ENCODE measurements at places on chromosomes 12 and 14. TPM values are rescaled to one million over a fixed set of nuclear protein-coding genes. Genes with fewer than 3 reads are reported as not detected.
A peak's percentile ranks its signal among the peaks of the same experiment; 100 is the strongest.

Gene SLC2A14
- 0.30 TPM for total RNA-seq

Gene CSRNP2
- 30.9 TPM for total RNA-seq

Gene VASH1
- total RNA-seq = 26.9 TPM

Gene ADAM21
- total RNA-seq = 0.33 TPM

Gene TMEM30B
- total RNA-seq = 11.8 TPM

Gene PROX2
- total RNA-seq = not detected

Gene PARP11
- 9.6 TPM for total RNA-seq

Gene IGFBP6
- 149 TPM for total RNA-seq

DNA sequence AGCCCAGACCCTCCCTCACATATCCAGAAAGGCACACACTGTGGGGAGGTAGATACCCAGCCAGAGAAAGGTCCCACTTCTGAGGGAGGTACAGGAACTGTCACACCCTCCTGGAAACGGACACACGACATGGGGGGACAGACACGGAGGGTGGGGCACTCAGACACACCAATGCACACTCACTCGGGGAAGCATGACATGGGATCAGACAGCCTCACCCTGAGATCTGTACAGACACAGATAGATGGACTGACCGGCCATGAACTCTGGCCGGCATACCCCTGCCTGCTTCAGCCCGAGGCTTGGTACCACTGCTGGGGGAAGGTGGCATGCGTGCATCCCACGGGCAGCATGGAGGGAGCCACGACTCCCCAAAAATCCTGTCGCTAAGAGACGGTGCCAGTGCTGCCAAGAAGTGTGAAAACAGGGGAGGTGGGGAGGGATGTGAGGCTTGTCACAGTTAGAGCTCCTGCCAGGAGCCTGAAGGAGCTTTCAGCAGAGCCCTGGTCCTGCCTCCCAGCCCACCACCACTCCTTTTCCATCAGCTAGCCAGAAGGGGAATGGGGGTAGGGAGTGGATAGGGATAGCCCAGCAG lies 571 bp downstream of the CPNE6 start:
- DNase-seq = no peak
- peaks cover 23% of the 10 kb centered on the region for H3K36me3 ChIP-seq
- no peaks in the 10 kb centered on the region for H3K27me3 ChIP-seq
- no peak overlapping the region for H3K27ac ChIP-seq

- no peaks in the 10 kb centered on the region for H3K27me3 ChIP-seq
- peak overlapping the region; percentile 73 for H3K27ac ChIP-seq
- H3K36me3 ChIP-seq = peaks cover 19% of the 10 kb centered on the region
- no peak for DNase-seq
- peak overlapping the region; percentile 54 for H3K4me3 ChIP-seq
These were observed 5.6 kb downstream of the ZNF385A start for GRCh38 chr12:54378796-54379397.

DNA sequence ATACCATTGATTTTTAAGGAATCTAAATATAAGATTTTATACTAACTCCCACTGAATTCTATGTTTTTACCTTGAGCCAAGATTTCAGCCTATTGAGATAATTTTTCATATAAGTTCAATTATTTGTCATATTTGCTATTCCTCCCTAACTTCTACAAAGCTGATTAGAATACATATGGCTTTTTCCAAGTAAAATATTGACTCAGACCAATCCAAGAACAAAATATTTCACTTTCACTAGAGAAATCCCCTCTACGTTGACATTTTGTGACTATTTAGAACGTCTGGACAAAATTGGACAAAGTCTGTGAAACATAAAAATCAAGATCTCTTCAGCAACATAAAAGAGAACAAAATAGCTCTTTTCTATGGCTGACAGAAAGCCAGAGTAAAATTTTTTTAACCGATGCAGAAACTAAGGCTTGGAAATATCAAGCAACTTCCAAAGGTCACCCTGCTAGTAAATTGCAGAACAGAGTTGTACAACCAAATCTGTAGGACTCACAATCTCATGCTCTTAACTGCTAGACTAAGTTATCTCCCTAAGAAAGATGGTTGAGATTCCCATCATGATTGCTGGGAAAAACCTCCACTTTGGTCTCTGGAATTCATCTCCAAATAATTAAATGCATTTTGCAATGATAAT lies 118.0 kb downstream of the GARIN6 start:
- H3K36me3 ChIP-seq = no peaks in the 10 kb centered on the region
- H3K27me3 ChIP-seq = no peaks in the 10 kb centered on the region
- H3K4me3 ChIP-seq = no peak overlapping the region
- no peak for DNase-seq
- H3K4me1 ChIP-seq = no peaks in the 10 kb centered on the region

GRCh38 chr12:49358483-49359141 lies 8.7 kb upstream of the SPATS2 start:
- no peak overlapping the region for H3K27ac ChIP-seq
- H3K4me3 ChIP-seq = no peak overlapping the region
- H3K36me3 ChIP-seq = no peaks in the 10 kb centered on the region
- peaks cover 8% of the 10 kb centered on the region for H3K27me3 ChIP-seq
- H3K4me1 ChIP-seq = no peaks in the 10 kb centered on the region

DNA sequence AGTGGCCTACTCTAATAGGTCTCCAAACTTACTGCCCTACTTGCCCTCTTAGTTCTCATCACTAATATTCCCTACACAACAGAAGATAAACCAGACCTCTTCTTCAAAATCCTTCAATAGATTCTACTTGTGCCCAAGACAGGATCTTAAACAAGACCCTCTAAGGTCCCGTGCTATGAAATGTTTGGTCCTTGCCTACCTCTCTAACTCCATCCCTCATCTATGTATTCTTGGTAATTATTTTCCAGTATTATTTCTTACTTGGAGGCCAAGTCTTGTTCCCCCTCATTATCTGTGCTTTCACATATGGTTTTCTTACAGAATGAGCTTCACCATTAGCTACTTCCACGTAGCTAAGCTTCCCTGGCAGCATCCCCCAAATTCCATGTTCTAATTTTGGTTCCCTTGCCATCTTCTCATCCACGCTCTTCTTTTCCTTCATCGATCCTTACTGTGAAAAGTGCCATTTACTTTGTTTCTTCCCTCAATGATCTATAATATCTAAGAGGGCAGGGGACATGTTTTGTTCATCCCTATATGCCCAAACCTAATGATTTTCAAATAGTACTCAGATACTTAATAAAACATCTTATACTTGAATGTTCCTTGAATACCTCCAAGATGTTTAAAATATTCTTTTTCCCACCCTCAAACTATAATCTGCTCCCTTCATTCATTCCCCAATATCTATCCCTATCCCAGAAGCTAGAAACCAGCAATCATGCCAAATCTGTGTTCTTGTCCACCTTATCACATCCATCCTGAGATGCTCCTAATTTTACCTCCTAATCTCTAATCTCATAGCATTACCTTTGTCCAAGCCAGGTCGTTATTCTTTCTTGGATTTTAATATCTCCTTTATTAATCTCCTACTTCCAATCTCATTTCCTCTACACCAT lies 10.1 kb downstream of the HNRNPC start:
- H3K27me3 ChIP-seq = no peaks in the 10 kb centered on the region
- H3K4me1 ChIP-seq = no peaks in the 10 kb centered on the region
- DNase-seq = no peak
- no peak overlapping the region for H3K27ac ChIP-seq

GRCh38 chr12:66482351-66483203 lies 180.3 kb downstream of the HELB start:
- H3K36me3 ChIP-seq = no peaks in the 10 kb centered on the region
- H3K4me1 ChIP-seq = no peaks in the 10 kb centered on the region
- peak; percentile 83 for DNase-seq
- H3K27ac ChIP-seq = no peak overlapping the region

GRCh38 chr12:129101816-129102215 lies 248.5 kb downstream of the GLT1D1 start:
- no peak overlapping the region for H3K4me3 ChIP-seq
- no peak for DNase-seq
- no peaks in the 10 kb centered on the region for H3K27me3 ChIP-seq
- no peak overlapping the region for H3K27ac ChIP-seq
- H3K36me3 ChIP-seq = no peaks in the 10 kb centered on the region

GRCh38 chr12:51744235-51744634 lies 104.3 kb downstream of the FIGNL2 start:
- no peaks in the 10 kb centered on the region for H3K36me3 ChIP-seq
- H3K27me3 ChIP-seq = no peaks in the 10 kb centered on the region
- H3K4me1 ChIP-seq = no peaks in the 10 kb centered on the region

GRCh38 chr12:6614513-6615172 lies 7.5 kb upstream of the CHD4 start:
- DNase-seq = no peak
- peak overlapping the region; percentile 94 for H3K27ac ChIP-seq
- peaks cover under 1% of the 10 kb centered on the region for H3K27me3 ChIP-seq

DNA sequence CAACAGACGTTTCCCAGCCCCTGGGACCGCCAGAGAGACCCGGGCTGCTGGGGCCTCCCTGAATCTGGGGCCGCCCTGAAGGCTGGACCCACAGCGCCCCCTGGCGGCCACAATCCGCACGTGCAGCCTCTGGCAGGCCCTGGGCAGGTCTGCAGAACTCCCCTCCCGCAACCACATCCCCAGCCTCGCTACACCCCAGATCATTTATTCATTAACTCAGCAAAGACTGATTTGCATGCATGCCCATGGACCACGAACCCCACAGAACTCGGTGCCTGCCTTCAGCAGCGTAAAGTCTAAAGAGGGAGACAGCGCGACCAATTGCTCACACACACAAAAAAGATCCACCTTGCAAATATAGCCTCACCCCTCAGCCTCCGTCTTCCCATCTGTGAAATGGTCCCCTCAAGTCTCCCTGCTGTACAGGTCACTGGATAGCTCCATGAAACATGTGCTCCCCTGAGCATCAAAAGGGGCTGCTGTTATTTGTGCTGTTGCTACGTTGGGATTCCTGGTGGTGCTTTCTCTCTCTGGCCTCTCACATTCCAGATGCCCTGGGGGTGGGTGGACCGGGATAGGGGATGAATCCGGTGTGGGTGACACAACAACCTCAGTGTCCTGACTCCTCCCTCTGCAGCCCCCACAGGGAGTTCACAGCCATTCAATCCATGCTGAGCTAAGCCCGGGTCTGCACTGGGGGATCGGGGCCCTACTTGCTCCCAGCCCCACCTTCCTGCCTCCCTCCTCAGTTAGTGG lies 96.4 kb downstream of the SCARB1 start:
- DNase-seq = peak; percentile 90
- H3K36me3 ChIP-seq = no peaks in the 10 kb centered on the region
- no peak overlapping the region for H3K4me3 ChIP-seq
- H3K27me3 ChIP-seq = no peaks in the 10 kb centered on the region
- H3K4me1 ChIP-seq = peaks cover 29% of the 10 kb centered on the region
- H3K27ac ChIP-seq = no peak overlapping the region

GRCh38 chr14:73724696-73725095 lies 10.5 kb upstream of the PNMA1 start:
- peaks cover 65% of the 10 kb centered on the region for H3K36me3 ChIP-seq
- no peak for DNase-seq
- H3K27me3 ChIP-seq = no peaks in the 10 kb centered on the region
- H3K27ac ChIP-seq = peak overlapping the region; percentile 33

GRCh38 chr12:99111600-99111999 lies 466.5 kb downstream of the APAF1 start:
- peak; percentile 29 for DNase-seq
- no peak overlapping the region for H3K27ac ChIP-seq
- H3K36me3 ChIP-seq = no peaks in the 10 kb centered on the region
- no peak overlapping the region for H3K4me3 ChIP-seq
- H3K4me1 ChIP-seq = no peaks in the 10 kb centered on the region

GRCh38 chr12:13038491-13039161 lies 5.6 kb upstream of the FAM234B start:
- no peaks in the 10 kb centered on the region for H3K4me1 ChIP-seq
- no peaks in the 10 kb centered on the region for H3K36me3 ChIP-seq
- no peak overlapping the region for H3K27ac ChIP-seq
- DNase-seq = no peak
- no peaks in the 10 kb centered on the region for H3K27me3 ChIP-seq

DNA sequence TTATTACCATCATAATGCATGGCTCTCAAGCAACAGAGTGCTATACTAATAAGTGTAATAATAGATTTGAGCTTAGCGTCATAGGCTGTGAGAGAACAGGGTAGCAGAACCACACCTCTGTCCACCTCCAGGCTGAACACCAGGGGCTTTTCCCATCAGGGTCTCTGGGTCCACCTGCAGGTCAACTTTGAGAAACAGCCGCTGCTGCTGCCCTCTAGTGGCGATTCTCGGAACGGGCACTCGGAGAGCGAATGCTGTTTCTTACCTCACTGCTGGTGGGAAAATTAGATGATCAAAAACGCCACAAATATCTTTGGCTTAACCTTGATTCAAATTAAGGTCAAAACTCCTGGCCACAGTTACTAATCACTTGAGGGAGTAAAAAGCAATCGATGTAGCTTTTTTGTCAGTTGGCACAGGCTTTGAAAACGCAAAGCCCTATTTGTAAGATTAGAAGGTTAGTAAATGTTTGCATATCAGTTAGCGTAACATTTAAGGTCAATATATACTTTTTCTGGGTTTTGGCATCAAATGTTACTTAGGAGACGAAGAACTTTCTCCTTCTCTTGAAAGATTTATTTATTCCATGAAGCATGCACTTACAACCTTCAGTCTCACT lies 127.9 kb upstream of the TMEM132D start:
- H3K4me1 ChIP-seq = no peaks in the 10 kb centered on the region
- no peaks in the 10 kb centered on the region for H3K36me3 ChIP-seq
- peaks cover 3% of the 10 kb centered on the region for H3K27me3 ChIP-seq

DNA sequence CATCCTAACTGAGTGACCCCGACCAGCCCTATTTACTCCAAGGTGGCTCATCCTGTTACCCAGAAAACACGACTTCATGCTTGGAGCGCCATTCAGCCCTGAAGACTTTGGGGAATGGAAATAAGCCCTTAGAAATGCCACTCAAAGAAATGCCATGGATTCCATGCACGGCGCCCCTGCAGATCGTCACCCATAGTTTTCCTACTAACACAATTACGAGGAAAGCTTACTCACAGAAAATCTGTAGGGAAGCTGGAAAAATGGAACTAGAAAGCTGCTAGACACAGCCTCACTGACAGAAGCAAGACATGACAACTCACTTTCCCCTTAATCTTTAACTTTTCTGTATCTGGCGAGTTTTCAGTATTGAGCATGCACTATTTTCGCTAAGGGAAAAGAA lies 19.5 kb downstream of the NUAK1 start:
- no peak overlapping the region for H3K27ac ChIP-seq
- H3K36me3 ChIP-seq = no peaks in the 10 kb centered on the region
- peaks cover 23% of the 10 kb centered on the region for H3K4me1 ChIP-seq
- H3K27me3 ChIP-seq = no peaks in the 10 kb centered on the region
- DNase-seq = no peak

- DNase-seq = no peak
- no peak overlapping the region for H3K4me3 ChIP-seq
- no peaks in the 10 kb centered on the region for H3K36me3 ChIP-seq
- H3K4me1 ChIP-seq = peaks cover 14% of the 10 kb centered on the region
These were observed 5.5 kb downstream of the ITGA5 start for GRCh38 chr12:54413284-54414190.

GRCh38 chr12:68434391-68435298 lies 102.5 kb upstream of the MDM1 start:
- no peaks in the 10 kb centered on the region for H3K36me3 ChIP-seq
- no peak overlapping the region for H3K4me3 ChIP-seq
- no peak overlapping the region for H3K27ac ChIP-seq
- H3K4me1 ChIP-seq = peaks cover 5% of the 10 kb centered on the region
- DNase-seq = no peak

Data from spinal cord (tissue), 10 donors.